GM12878 (cell line): ENCODE measurements at places on chromosomes 12 and 14.

- DNase-seq: peak; percentile 63
Observed at GRCh38 chr12:95072900-95073697, at the start of gene NR2C1. Gene NR2C1 (minus strand): TSS chr12:95073618. CDS start chr12:95067384, 6,234 bp downstream.

- no peak for DNase-seq
Observed at GRCh38 chr12:91357381-91357780, 174.8 kb upstream of the DCN start.

GRCh38 chr14:65472189-65472588, 59.7 kb downstream of the FUT8 start:
- DNase-seq: no peak

GRCh38 chr14:105864116-105864515, 337.7 kb downstream of the TMEM121 start:
- no peak for DNase-seq

DNA sequence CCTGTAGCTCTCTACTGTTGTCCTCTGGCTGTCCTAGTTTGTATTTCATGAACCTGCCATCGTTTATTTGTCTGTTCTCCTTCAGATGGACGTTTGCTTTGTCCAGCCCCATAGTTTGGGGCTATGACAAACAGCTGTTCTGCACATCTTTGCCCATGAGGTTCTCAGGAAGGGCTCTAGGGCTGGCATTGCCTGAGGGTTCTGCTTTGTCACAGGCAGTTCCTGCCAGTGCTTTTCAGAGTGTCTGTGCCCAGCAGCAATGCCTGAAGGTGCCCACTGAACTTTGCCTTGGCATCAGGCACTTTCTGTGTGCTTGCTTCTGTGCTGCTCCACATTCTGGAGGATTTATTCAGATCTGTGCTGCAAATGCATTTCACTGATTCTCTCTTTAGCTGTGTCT, 361.3 kb downstream of the TMEM121 start:
- DNase-seq: no peak

- no peak for DNase-seq
Observed at GRCh38 chr14:37202265-37202664, 4.5 kb downstream of the MIPOL1 start.

DNA sequence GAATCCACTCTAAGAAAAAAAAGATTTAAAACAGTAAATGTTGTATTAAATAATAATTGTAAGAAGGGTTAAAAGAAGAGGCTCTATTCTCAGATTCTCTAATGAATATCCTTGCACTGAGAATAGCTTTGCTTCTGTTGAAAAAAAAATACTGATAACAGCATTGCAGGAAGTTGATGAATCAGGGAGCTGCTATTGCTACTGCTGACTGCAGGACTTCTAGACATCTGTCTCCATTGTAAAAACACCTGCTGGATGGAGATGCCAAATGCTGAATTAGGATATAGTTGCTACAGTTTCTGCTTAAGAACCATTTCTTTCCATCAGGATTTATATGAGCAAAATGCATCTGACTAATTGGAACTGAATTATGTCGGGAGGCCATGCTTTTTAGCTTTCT, 50.3 kb upstream of the ANP32D start:
- DNase-seq: no peak

DNA sequence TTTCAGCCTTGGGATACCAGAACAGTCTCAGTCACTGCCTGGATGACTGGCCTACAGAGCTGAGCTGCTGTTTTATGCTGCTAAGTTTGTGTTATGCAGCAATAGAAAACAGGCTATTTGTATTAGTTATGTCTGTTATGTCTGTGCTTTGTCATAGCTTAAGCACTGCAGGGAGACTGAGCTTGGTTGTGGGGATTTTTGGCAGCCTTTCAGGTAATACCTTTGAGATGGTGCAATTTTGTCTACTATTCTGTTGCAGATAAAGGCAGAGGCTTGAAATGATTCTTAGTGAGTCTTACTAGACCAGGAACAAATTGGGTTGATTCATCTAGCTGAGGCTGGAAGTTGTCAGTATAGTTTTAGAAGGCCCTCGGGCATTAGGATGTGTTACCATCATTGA, 201.3 kb upstream of the RBM19 start:
- DNase-seq: no peak

DNA sequence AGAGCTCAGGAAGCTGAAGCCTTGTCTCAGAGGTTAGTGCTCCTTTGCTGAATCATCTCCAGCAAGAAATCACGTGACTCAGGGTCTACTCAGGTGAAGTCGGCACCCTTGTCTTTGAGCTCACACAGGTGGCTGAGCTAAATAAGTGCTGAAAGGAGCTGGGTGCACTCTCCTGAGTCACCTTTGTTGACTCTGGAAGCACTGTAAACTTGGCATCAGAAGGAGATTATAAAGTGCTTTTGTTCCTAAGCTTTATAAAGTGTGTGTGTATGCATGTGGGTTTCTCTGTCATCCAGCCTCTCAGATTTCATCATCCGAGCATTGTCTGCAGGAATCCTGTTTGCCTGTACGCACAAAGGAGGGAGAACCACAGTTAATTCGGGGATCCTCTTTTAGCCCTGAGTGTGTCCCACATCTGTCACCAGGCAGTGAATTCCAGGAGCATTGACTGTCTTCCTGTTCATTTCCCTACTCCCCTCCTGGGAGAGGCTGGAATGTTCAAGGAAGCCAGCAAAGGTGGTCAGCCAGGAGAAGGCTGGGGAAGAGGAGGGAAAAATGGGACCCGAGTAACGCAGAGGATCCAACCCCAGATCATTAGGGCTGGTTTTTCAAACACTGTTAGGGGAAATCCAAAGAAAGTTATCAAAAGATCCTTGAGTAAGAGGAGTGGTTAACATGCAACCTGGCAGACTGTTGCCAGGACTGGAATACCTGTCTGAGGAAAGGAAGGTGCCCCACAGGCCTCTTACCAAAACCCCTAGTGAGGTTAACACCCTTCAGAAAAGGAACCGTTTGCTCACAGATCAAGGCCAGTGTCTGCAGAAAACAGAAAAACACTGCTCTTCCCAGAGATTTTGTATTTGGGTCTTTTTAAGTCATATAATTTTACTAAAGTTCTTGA, 157.5 kb upstream of the HIF1A start:
- DNase-seq: no peak

- DNase-seq: no peak
Observed at GRCh38 chr12:68074306-68075027, 85.1 kb downstream of the IFNG start.

- DNase-seq: no peak
Observed at GRCh38 chr14:21038441-21039422, 3.4 kb upstream of the RNASE7 start.

GRCh38 chr12:3366451-3367110, 124.4 kb upstream of the PRMT8 start:
- no peak for DNase-seq

- DNase-seq: no peak
Observed at GRCh38 chr12:97466000-97466399, 3.4 kb downstream of the RMST start.

- DNase-seq: no peak
Observed at GRCh38 chr12:99281277-99281676, 366.3 kb upstream of the GARIN6 start.

DNA sequence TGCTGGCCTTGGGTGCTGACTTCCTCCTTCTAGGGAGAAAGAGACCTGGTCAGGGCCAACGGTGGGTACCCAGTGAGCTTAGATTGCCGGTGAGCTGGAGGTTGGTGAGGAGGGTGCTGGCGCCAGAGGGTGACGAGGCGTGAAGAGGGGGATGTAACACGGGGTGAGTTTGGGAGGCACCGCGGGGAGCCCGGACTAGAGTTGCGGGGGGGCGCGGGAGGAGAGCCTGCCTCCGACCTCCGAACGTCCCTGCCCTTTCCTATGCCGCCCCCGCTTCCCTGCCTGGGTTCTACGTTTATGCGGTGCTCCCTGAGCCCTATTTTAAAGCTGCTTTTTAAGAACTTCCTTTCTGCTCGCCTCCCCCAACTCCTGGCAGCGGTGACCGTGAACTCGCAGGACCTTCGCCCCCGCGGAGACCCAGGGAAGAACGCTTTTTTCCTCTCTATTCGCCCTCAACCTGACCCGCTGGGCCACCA, 18.6 kb downstream of the OR6S1 start:
- no peak for DNase-seq

DNA sequence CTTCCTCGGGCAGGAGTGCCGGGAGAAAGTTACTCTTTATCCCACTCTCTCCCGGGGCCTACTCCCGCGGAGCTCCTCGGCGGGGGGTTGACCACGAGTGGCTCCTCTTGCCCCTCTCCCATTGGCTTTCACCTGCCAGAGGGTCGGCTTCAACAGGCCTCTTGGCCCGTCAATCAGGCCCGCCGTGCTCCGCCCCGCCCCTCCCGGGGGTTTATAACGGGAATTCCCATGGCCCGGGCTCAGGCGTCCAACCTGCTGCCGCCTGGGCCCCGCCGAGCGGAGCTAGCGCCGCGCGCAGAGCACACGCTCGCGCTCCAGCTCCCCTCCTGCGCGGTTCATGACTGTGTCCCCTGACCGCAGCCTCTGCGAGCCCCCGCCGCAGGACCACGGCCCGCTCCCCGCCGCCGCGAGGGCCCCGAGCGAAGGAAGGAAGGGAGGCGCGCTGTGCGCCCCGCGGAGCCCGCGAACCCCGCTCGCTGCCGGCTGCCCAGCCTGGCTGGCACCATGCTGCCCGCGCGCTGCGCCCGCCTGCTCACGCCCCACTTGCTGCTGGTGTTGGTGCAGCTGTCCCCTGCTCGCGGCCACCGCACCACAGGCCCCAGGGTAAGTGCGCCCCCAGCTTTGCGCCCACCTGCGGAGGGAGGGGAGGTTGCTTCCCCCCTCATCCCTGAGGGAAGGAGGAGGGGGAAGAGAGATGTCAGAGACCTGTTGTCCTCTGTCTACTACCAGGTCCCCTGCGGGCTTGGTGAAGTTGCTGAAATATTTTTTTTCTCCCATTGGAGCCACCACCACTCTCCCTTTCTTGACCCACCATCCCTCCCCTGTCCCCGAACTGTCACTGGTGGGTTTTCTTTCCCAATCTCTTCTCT, at the start of gene SMOC1:
SMOC1 (plus strand) TSS at position 242 of the 869 bp plus-strand sequence; CDS start at position 505, 263 bp downstream.
- DNase-seq: no peak

DNA sequence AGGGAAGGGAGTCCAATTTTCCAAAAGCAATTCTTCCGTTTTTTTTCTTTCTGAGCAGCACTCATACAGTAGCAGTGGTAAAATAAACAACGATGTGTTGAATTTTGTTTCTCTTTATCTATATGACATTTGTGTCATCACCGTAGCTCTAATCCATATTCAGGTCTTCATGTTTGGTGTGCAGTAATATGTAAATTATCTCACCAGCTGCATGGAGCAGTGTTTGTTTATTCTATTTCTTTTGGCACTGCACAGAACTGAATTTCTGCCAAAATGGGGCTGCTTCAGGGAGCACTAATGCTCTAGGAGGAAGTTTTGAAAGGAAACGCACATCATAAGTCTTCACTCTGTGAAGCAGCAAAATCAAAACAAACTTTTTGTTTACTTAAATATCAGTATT, 130.0 kb upstream of the NPAS3 start:
- DNase-seq: no peak

GRCh38 chr14:33457617-33458016, 493.3 kb downstream of the EGLN3 start:
- no peak for DNase-seq

GRCh38 chr12:91951571-91951970, 194.1 kb downstream of the BTG1 start:
- no peak for DNase-seq

DNA sequence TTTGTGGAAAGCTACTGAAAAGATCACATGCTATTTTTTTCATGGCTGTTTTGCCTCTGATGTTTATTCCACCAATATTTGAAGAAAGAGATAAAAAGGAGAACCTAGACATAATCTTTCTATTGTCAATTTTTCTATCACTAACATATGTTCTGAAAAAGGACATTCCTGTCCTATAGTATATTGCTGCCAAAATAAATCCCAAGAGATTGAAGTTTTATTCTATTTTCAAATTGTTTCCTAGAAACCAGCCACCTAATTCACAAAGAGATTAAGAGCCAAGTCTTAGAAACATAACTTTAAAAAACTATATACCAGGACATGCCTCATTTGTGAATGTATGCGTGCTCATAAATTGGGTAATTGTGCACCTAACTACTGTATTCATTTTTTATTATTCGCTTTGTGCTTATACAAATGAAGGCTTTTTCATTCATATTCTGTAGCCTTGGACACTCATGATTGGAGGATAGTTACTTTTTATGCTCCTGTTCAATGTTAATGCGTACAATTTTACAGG, 200.7 kb downstream of the FUT8 start:
- no peak for DNase-seq

DNA sequence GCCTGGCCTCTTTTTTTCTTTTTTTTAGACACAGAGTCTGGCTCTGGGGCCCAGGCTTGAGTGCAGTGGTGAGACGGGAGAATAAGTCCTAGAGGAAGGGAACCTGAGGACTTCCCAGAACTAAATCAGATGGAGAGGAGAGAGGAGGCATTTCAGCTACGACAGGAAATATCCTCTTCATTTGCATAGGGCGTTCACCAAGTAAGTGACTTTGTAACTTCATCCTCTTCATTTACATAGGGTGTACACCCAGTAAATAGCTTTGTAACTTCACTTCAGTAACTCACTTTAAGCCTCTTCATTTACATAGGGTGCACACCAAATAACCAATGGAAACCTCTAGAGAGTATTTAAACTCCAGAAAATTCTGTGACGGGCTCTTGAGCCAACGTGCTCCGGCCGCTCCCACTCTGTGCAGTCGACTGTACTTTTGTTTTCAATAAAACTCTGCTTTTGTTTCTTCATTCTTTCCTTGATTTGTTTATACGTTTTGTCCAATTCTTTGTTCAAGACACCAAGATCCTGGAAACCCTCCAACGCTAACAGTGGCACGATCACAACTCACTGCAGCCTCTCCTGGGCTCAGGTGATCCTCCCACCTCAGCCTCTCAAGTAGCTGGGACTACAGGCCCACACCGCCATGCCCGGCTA, 21.4 kb upstream of the ANKRD9 start:
- DNase-seq: no peak

DNA sequence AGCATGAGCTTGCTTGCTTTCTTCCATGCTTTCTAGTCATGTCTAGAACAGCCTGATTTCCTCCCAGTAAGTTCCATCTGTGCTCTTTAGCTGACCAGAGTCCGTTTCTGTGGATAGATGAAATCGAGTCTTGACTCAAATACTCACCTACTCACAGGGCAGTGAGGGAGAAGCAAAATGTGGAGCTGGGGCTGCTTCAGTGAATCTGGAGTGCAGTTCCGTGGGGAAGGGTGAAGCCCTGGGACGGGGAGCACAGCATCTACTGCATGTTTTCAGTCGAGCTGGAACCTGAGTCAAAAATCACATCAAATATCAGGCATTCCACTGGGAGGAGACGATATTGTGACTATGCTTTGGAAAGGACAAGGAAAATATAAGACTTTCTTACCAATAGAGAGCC, 70.3 kb upstream of the PRMT8 start:
- no peak for DNase-seq

- DNase-seq: no peak
Observed at GRCh38 chr12:71787580-71787979, 32.9 kb downstream of the RAB21 start.
